ENCODE measurements at places on chromosomes 13 and 19.
A peak's percentile ranks its signal among the peaks of the same experiment; 100 is the strongest.

DNA sequence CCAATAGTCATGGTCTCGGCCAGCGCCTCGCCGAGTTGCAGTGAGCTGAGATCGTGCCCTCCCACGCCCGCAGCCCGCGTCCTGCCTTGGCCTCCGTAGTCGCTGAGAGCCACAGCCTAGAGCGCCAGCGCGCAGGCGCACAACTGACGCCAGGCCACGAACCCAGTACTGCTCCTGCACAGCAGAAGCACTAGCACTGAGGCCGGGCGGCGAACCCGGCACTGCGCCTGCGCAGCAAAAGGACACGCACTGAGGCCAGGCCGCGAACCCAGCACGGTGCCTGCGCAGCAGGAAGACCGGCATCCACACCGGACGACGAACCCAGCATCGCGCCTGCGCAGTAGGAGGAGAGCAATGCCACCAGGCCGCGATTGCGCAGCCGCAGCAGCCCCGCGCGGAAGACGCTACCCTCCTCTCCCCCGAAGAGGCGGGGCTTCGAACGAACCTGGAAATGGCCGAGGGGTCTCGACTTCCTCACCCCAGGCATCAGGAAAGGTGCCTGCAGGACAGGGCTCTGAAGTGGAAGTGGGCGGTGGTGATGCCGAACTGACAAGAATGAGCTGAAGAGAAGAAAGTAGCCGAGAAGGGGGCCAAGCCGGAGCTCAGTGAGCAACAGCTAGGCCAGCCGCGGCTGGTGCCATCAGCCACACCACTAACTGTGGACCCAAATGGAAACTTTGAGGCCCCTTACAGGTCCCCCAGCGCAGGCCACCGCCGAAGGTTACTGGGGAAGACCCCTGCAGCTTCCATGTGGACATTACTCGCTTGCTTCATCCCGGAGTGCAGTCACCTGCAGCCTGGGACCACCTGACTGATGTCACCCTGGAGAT is 7.5 kb downstream of the F10 start:
- DNase-seq = peak; percentile 41

- no peak for DNase-seq
These were observed 1.3 kb upstream of the C1QTNF9 start for GRCh38 chr13:24308068-24308445.

DNA sequence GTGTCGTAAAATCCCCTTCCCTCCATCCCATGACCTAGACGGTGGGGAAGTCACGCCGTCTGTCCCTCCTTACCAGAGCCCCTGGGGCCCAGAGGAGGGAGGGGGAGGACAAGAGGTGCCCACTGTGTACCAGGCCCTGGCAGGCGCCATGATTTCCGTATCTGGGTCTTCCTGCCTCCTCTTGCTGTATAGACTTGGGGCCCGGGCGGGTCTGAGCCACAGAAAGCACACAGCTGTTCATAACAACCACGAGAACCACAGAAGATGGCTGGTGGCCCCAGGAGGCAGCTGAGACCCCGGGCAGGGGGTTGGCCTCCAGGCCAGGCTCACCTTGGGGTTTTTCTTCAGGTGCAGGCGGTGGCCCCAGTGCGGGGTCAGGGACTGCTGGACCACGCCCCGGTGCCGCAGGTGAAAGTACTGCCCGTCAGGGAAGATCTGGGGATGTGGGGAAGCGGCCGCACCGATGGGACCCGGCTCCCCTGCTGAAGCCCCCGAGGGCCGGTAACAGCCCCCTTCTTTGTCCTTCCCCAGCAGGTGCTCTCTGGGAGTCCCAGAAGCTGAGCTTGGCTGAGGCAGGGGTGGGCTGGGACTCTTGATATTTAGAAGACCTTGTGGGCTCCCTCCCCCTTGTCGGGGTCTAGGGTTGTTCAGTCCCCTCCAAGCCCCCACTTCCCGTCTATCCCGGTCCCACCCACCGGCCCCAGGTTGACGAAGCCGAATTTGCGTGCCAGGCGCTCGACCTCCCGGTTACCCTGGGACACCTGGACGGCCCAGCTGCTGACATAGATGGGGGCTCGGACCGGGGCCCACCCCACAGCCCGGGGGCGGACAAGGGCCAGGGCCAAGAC is 463 bp downstream of the PCSK4 start:
- no peak for DNase-seq

GRCh38 chr19:49988433-49988832 is 27.5 kb upstream of the SIGLEC11 start:
- DNase-seq = no peak

- DNase-seq = no peak
These were observed 18.5 kb downstream of the PSPC1 start for GRCh38 chr13:19764237-19764636.

Data from fibroblast of pulmonary artery (primary cell).